ENCODE measurements at places on chromosomes 2 and 18.

DNA sequence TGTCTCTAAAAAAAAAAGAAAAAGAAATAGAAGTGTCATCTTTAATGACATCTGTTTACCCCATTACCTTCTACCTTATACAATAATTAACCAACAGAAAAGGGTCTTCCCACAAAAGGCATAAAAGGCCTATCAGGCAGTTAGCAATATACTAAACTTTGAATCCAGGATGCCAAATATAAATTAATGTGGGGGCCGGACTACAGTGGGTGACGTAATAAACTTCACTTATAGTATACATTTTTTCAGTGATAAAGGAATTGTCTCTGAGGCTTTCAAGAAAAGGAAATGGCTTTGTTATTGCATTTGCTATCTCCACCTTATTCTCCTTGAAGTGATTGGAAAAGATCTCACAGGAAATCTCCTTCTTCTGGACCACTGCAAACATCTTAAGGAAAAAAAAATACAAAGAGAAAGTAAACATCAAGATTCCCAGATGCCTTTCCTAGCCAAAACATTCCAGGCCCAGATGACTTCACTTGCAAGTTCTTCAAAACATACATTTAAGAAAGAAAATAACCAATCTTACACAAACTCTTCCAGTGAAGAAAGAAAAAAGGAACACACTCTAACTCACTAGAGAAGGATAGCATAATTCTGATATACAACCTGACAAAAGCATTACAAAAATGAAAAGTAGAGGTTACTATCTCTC lies 126.2 kb upstream of the CAB39 start:
- no peak for DNase-seq

- DNase-seq, result no peak
Measured at GRCh38 chr2:196941398-196942078, 15.0 kb upstream of the PGAP1 start.

DNA sequence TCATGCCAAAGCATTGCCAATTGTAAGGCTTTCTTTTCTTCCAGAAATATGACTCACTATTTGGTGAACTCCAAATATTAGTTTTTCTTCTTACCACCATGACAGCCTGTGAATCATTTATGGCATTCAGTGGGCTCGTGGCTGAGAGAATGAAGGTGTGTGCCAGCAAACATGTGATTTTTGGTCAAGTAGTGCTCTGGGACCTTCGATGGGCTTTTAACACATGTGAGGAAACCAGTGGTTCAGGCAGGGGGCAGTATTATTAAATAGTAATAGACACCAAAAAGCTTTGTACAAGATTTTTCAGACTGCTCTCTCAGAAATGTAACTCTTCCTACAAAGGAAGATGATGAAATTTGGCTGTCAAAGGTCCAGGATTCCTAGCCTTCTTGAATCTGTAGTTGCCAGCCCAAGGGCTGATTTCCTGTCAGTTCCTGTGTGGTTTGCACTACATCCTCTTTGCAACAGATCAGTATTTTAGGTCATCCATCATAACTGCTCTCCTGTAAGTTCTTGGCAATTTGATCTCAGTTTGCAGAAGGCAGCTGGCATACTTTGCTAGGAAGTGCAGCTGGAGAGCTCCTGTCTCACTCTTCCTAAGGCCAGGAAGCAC lies 64.3 kb downstream of the BABAM2 start:
- DNase-seq, result peak; percentile 99

DNA sequence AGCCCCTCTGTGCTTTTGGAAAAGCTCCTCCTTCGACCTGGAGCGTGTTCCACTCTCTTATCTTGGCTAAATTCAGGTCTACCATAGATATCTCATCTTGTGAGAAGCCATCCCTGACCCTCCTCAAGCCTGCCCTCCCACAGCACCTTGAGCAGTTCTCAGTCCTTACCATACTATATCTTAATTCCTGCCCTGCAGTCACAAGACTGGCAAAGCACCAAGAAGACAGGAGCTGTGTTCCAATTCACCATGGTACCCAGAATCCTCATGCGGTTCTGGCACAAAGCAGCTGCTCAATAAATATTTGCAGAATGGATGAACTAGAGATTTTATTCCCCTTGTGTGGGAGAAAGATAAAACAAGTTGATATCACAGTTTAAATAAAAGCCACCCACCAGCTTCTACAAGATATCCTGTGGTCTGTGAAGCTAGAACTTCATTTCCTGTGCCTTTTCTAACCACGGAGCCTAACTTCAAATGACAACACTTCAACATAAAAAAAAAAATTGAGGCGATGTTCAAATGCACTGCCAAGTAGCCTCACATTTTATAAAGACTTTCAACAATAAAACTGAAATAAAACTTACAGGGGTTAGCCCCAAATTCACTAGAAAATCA lies 19.5 kb downstream of the MARCHF4 start:
- DNase-seq, result no peak

GRCh38 chr2:38505779-38506178 lies 96.9 kb downstream of the HNRNPLL start:
- DNase-seq, result peak; percentile 84

DNA sequence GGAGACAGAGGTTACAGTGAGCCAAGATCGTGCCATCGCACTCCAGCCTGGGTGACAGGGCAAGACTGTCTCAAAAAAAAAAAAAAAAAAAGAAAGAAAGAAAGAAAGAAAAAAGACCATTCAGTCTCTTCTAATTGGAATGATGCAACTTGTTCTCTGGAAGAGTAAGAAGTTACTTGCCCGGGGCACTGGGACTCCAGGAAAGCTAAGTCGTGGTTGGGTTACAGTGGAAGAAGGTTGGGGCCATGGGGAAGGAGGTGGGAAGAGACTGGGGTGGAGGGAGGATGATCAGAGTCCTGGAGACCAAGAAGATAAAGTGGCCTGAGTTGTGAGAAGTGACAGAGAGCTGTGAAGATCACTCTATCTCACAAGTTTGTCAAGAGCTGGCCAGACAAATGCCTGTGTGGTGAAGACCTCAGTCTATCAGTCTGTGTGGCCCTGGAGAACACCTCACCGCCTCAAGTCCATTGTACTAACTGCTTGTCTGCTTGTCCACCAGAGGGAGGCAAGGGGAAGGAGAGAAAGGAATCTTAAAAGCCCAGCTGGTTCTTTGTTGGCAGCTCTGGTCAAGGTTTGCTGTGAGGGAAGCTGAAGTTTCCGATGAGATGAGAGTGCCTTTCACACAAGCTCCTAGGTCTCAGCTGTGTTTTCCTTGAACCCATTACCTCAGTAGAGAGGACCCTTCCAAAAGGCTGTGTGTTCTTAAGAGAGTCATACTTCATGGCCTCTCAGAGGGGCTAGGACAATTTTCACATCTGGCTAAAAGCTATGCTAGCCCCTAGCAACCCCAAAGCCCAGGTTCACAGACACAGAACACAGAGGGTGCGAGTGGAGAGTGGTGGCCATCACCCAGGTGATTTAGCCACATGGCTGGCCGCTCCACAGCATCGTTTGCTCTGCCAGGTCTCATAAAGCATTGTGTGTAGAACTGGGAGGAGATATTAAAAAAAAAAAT lies 72.0 kb upstream of the TMEM178A start:
- DNase-seq, result peak; percentile 79

GRCh38 chr18:45727068-45727467 lies 3.1 kb downstream of the SLC14A1 start:
- no peak for DNase-seq

Measured in fibroblast of skin of abdomen (primary cell).